ENCODE measurements at places on chromosomes 2 and 18.

DNA sequence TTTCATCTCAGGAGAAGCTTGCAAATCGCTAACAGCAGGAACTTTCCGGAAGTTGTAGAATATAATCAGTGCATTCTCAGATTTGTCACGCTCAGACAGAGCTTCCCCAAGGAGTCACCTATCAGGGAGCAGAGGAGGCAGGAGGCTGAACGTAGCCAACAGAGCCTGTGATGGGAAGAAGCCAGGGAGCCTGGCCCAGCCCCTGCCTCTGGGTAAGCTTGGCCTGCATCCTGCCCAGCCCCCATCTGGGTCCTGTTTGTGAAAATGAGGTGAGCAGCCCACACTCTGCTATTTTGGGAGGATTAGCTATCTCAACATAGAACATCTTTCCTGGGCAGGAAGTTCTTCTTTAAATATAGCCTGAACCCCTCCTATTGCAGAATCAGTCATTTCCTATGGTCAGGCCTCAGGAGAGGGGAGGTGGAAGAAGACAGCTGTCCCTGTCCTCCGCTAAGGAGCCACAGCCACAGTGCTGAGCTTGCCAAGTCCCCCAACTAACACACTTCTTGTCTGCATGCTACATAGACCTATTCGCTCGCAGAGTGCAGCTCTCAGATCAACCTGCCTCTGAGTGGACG, 19.2 kb upstream of the PKDCC start:
- DNase-seq, result no peak

GRCh38 chr2:21754164-21754788, 630.5 kb downstream of the TDRD15 start:
- no peak for DNase-seq

DNA sequence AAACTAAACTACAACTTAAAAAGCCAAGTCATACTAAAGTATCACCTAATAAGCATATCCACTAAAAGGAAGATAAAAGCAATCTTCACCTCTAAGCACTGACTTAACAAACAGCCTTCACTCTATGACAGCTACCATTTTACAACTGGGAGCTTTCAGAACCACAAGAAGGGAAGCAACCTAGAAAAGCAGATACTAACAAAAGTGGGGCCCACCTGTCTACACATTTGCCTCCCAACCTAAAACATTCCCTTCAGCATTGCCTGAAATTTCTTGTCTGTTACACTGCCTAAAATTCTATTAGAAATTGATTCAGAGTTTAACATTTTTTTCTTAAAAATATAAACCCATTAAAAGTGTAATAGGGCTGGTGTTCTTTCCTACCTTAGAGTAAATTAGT, 172.0 kb downstream of the ATAD2B start:
- no peak for DNase-seq

GRCh38 chr2:217775920-217776503, 226.8 kb downstream of the TNS1 start:
- DNase-seq, result no peak

GRCh38 chr2:11855064-11855760, 108.8 kb downstream of the LPIN1 start:
- no peak for DNase-seq

- DNase-seq, result no peak
Observed at GRCh38 chr2:134333646-134334189, 79.8 kb downstream of the MGAT5 start.

GRCh38 chr2:14303366-14304115, 329.0 kb upstream of the LRATD1 start:
- no peak for DNase-seq

- no peak for DNase-seq
Observed at GRCh38 chr2:241551599-241551997, 6.9 kb upstream of the BOK start.

- DNase-seq, result no peak
Observed at GRCh38 chr2:52976143-52976949, 791.3 kb upstream of the CHAC2 start.

DNA sequence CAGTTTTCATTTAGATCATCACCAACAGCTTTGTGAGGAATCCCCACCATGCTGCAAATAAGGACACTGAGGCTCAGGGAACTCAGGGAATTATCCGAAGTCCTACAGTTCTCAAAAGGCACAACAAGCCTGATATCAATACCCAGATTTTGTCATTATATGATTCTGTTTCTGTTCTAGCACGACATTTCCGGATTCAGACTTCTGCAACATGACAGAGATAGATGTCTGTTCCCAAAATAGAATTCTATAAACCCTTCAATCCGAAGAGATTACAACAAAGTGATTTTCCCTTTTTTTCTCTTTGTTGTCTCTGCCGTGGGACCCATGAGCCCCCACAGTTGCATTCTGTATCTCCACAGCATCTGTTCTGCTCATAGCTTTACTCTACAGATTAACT, 72.0 kb downstream of the DOCK10 start:
- no peak for DNase-seq

DNA sequence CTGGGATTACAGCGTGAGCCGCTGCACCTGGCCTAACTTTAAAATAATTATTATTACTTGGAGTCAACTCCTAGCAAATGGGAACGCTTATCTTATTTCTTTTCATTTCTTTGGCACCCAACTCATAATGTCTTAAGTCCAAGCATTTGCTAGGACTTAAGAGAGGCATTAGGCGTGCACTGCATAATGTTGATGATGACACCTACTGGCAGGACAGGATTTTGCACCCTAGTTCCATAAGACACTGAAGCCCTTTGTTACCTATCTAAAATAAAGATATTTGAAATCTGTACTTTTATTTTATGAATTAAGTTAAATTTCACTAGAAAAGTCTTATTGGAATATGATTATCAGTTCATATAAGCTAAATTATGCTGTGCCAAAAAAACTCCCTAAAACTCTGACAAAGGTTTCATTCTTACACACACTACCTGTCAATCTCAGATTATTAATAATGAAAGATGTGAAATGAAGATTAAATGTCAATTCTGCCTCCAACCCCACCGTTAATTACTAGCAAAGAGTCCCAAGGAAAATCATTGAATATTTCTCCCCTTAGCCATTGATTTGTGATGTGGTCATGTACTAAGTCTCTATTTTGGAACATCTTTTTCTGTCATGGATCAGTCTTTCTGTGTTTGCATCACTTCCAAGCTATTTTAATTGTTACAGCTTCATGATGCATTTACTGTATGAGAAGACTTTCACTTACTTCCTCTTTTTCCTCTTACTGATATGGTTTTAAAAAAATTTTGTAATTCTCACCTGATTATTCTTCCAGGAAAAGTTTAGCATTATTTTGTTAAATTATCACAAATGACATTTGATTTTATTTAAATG, 12.7 kb upstream of the CDH2 start:
- no peak for DNase-seq

DNA sequence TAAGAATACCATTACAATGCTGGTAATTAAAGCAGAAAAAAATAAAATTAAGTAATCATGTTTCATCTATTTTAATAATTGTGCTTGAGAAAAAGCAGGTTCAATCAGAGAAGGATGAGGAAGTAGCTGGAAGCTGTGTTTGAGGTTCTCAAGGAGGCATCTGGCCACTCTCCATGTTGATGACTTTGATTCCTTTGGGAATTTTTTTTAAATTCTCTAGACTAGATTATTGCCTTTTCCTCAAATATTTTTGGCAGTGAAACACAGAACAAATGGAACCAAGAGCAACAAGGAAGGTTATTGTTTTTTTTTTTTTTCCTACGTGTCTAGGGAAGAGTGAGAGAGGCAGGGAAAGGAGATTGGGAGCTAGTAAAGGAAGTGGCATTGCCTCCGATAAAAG, 99.9 kb upstream of the NRP2 start:
- no peak for DNase-seq

- no peak for DNase-seq
Observed at GRCh38 chr2:78721355-78722033, 304.0 kb upstream of the REG3G start.

GRCh38 chr2:178163395-178163794, 30.9 kb upstream of the OSBPL6 start:
- DNase-seq, result no peak
